Stimulated activated CD4-positive, alpha-beta T cell treated with anti-CD3 and anti-CD28 coated beads, Interleukin-1b, Interleukin-23, amount 100 ng/mL, for 1 hour (primary cell): ENCODE measurements at places on chromosomes 16 and 17.

GRCh38 chr16:31913668-31914067 lies 40.1 kb downstream of the ZNF267 start:
- no peak for DNase-seq

DNA sequence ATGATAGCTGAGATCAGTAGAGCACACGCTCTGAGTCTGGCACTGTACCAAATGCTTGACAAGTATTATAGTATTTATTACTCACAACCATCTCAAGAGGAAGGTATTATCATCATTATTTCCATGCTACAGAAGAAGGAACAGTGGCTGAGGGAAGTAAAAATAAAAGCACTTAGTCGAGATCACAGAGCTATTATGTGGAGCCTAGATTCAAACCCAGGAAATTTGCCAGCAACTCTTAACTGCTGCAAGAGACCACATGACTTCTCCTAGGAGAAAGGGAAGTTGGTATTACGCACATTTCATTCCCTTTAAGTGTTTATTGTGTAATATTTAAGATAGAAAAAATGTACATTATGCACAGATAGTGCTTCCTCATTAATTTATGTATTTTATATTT lies 1.0 kb upstream of the RHOT1 start:
- DNase-seq = no peak

GRCh38 chr17:62030264-62030663 lies 34.8 kb downstream of the MED13 start:
- no peak for DNase-seq

GRCh38 chr17:80925688-80926335 lies 65.8 kb upstream of the CHMP6 start:
- DNase-seq = no peak

- DNase-seq = no peak
These were observed 8.6 kb downstream of the DOK4 start for GRCh38 chr16:57477531-57478202.

DNA sequence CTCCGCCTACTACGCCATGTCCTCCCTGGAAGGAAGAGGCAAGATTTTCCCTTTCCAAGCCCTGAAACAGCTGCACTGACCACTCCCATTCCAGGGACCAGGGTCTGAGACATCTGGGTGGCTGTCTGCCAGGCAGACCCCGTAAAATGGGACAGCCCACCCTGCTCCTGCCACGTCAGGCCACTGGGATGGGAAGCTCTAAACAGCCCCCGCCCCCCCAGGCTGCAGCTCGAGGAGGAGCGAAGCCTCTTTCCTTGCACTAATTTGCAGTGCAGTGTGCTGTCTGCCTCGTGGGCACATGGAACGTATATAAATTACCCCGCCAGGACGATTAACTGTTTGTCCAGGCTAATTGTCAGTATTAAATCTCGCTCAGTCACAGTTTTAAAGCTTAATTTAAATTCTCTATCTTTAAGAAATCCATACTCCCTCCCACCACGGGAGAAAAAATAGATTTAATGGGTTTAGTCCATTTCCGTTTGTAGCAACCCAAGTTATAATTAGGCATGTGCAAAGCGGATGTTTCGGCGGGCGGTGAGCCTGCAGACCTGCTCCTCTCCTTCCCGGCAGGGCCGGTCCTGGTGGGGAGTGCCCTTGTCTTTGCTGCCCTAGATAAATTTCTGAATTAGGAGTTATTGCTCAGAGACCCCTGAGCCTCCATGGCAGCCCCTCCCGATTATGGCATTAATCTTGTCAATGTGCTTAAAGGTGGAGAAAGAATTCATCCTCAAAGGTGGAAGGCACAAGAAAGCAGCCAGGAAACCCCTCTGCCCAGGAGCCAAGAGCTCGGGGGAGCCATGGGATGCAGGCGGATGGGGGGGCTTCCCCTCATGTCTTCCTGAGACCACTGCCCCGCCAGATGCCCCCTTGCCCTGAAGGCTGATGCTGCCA lies 268.0 kb upstream of the TNRC6C start:
- no peak for DNase-seq

GRCh38 chr17:228951-229708 lies 47.7 kb upstream of the DOC2B start:
- DNase-seq = no peak

- no peak for DNase-seq
These were observed 273.5 kb upstream of the IRX5 start for GRCh38 chr16:54657058-54657708.

DNA sequence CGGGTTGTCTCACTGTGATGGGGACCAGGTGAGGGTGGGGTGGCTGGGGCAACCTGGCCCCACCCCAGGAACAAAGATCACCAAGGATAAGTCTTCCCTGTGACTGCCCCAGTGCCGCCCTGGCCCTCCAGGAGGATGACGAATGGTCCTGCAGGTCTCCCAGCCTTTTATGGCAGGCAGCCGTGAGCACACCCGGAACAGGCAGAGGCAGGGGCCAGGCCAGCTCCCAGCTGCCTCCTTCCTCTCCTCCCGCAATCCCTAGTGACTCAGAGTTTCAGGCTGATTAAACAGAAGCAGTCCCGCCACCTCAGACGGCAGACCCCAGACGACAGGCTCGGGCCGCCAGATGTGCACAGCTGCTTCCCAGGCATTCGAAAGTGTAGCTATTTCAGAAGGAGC lies 13.3 kb downstream of the JUP start:
- DNase-seq = no peak

DNA sequence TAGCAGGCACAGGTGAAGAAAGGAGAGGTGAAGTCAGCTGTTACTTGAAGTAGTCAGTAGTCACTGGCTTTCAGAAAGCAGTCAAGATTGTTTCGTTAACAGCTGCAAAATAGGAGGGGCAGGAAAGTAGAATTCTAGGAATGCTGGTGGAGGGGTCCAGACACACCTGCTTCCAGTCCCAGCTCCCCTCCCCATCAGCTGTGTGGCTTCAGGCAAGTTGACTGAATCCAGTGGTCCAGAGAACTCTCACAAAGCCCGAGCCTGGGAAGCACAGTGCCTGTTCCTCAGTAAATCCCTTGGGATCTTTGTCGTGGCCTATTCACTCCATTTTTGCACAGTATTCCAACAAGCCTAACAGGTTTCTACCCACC lies 4.6 kb upstream of the SOCS1 start:
- DNase-seq = no peak

DNA sequence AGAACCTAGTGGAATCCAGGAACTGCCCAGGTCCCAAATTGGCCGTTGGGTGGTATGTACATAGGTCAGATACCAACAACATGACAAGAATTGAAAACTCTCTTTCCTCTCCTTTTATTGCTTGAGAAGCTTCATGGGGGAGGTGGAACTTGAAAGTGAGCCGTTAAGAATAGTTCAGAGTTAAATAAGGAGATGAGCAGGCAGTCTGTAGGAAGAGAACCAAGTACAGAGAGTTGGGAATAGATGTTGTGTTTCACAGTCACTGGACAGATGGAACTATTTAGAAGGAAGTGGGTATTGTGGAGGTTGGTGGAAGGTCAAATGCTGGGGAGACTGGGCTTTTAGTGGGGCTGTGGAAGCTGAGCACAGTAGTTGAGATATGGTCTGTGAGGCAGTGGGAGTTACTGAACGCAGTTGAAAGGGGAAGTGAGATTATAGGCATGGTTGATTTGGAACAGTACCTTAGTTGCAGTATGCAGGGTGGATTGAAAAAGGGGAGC lies 26.4 kb downstream of the ARHGAP44 start:
- no peak for DNase-seq

DNA sequence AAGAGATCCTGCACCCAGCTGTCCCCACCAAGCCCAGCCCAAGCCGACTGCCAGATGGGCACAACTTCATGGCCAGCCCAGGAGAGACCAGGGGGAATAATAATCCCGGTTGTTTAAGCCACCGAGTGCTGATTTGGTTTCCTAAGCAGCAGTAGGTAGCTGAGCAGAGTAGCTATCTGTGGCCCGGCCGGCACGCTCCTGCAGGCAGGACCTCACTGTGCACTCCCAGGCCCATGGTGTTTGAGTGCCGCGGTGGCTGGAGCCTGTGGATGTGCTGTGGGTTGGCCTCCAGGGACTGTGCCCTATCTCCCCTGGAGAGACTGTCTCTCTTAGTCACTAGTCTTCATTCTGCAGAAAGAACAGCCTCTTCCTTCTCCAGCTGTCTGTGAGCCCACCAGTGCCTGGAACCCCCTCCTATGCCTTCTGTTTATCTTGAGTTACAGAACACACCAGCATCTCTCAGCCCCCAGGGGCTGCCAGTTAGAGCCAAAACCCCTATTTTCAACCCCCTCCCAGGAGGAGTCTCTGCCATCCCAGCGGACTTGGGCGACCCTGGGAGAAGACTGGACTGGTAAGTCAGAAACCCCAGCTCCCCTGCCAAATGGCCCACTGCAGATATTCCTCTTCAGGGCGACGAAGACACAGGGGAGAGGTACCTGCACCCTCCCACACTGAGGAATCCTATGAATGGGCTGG lies 152.0 kb downstream of the SDK2 start:
- no peak for DNase-seq

GRCh38 chr17:12637015-12637414 lies 28.7 kb upstream of the MYOCD start:
- DNase-seq = no peak

GRCh38 chr16:54140057-54140787 lies 146.4 kb downstream of the IRX3 start:
- no peak for DNase-seq

DNA sequence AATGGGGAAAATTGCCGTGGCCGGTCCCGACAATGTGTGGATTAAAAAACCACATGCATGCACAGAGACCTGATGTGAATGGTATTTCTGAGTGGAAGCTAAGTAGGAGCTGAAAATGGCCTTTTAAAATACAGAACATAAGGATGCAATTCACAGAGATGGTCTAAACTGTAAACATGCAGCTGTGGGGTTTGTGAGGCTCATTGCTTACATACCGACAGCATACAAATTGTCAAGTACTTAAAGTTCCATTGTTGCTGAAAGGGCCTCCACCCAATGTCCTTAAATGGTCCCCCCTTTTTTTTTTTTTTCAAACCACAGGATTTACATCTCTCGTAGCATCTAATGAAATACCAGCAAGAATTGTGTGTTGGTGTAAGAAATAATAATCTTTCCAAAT lies 523.2 kb downstream of the MAF start:
- no peak for DNase-seq

- DNase-seq = no peak
These were observed 2.5 kb downstream of the CCDC78 start for GRCh38 chr16:723695-724094.

GRCh38 chr17:36509272-36509985 lies 22.9 kb downstream of the ZNHIT3 start:
- DNase-seq = no peak

- no peak for DNase-seq
These were observed 24.1 kb downstream of the NPTX1 start for GRCh38 chr17:80452173-80452915.

DNA sequence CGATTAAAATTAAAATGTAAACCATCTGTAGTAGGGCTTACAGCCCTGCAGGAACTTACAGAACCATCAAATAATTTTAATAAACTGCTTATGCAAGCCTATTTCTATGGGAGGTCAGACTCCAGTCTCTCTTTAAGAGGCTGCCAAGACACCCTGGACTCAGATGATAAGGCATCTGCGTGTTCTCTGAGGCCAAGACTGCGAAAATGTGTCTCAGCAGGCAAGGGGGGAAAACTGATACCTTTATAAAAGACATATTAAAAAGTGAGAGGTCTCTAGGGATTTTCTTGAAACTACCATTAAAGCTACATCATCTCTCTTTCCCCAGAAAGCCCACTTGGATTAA lies 32.2 kb downstream of the MPHOSPH6 start:
- DNase-seq = no peak
